ENCODE measurements at places on chromosomes 7 and 10.

GRCh38 chr7:137879357-137880158 is 32.8 kb upstream of the DGKI start:
- DNase-seq: peak; percentile 63

- no peak for DNase-seq
Measured at GRCh38 chr10:78642269-78642816, 426.4 kb upstream of the ZMIZ1 start.

- DNase-seq: no peak
Measured at GRCh38 chr10:46234026-46234425, 52.8 kb upstream of the ANTXRL start.

DNA sequence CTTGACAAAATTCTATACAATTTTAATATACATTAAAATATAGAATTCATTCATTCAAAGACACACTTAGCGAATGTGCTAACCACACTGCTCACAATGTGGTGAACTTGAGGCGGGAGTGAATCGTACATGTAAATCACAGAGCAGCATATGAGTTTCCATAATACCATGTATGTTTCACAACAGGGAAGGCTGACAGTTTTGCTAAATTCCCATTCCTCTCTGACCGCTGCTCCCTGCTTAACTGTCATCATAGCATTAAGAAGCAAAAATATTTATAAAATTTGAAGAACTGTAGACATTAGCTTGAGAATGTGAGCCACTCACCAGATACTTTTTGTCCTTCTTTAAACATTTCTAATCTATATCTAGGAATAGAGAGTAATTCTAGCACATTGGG is 763.3 kb downstream of the MAGI2 start:
- no peak for DNase-seq

GRCh38 chr10:28769091-28769604 is 91.8 kb downstream of the BAMBI start:
- DNase-seq: no peak

DNA sequence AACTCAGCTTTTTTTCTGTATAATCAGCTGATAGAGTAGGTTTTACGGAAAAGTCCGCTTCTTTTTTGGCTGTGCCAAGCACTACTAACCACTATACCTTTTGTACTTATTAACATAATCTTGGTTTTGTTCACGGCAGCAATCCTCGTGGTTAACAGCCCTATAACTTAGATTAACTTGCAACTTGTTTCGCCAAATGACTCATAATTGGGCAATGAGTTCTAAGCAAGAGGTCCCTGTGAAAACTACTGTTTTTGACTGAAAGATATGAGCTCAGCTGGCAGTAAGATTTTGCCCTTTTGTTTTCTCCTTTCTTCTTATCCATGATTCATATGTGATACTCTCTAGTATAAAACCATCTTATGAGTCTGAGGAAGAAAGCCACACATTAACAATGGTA is 345.0 kb upstream of the PCDH15 start:
- no peak for DNase-seq

GRCh38 chr7:144454256-144455039 is 51.0 kb upstream of the NOBOX start:
- DNase-seq: no peak

DNA sequence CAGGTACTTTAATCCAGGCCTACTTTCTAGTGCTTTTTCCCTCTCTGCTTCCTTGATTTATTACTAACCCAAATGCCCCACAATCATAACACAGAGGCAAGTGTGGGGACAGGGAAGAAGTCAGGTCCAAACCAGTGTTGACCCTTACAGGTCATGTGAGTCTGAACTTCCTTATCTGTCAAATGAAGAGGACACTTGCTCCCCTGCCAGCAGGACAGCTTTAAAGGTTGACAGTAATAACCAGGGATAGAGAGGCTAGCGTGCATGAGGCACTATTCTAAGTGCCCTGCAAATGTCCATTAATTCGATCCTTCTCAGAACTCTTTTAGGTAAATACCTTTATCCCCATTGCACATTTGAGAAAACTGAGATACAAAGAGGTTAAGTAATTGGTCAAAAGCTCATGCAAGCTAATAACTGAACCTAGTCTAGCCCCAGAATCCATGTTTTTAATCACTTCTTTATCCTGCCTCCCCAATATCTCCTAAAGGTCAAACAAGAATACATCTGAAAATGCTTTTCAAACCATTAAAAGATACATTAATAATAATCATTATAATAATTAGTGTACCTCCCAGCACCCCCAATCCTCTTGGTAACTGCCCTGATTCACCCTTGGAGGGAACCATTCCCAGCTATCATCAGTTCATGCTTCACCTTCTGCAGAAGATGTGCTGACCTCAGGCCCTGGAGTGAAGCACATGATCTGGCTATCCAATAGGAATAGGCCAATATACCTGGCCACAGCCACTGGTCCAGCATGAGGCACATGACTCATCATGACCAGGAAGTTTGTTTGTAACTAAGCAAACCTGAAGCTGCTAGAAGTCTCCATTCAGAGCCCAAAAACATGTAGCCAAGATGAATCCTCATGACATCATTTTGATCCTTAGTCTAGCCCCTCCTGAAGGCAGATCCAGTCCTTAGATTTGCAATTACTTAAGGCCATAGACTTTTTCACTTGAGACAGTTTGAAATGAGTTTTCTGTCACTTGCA is 40.7 kb downstream of the SGMS1 start:
- DNase-seq: no peak

DNA sequence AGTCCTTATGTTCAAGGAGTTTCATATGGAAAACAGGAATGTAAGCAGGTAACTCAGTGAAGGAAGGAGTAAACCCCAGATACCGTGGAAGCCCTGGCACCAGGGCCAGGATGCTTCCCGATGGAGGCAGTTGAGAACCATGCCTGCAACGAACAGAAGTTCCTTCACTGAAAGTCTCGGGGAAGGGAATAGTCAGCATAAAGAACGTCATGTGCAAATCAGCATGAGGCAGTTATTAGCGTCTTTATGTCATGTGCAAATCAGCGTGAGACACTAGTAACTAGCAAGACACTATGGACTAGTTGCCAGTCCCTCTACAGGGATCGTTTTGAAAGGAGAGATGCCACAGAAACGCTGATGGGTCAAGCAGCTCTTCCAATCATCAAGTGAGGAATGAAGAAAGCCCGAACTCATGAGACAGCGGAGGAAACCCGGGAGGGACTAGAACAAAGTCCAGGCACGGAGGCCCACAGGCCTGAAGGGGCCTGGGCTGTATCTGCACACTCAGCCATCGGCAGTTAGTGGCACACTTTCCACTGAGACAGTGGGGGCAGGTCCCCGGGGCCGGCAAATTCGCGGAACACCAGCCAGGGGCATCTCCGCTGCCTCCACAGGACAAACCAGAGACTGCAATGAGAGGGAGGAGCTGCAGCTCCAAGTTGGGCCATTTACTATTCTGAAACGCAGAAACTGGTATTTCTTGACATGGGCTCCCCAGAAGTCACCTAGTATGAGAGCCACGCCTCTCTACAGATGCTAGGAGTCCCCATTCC is 109.6 kb downstream of the SFMBT2 start:
- no peak for DNase-seq

GRCh38 chr7:43593010-43593409 is 10.1 kb downstream of the STK17A start:
- no peak for DNase-seq

- DNase-seq: peak; percentile 41
Measured at GRCh38 chr7:114085592-114086501, 167.0 kb upstream of the PPP1R3A start.

GRCh38 chr7:137399827-137400823 is 56.6 kb upstream of the PTN start:
- DNase-seq: no peak

DNA sequence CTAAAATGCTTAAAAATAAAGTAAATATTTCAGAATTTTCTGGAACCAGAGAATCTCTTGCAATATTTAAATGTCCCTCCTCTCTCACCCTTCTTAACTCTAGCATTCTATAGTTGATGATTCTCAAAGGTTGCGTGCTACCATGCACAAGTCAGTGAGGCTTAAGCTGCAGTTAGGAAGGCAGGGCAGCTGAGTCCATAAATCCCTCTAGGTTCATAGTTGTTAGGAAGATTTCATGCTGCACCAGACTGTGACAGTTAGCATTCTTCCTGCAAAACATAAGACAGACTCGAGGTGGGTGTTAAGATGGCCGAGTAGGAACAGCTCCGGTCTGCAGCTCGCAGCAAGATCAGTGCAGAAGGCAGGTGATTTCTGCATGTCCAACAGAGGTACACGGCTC is 70.6 kb downstream of the MET start:
- no peak for DNase-seq

DNA sequence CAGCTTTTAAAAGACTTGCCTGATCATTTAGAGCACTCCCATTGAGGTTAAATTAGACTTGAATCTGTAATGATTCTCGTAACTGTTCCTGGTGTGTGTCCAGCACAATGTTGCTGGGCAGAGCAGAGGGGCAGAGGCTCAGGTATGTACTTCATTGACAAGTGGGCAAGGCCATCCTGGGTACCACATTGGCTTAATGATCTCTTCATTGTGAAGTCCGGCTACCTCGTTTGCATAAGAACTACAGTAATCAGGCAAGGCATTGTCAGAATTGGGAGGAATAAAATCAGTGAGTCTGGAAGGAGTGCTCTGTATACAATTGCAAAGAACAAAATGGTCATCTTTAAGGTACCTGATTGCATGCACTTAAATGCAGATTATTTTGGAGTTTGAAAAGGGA is 6.1 kb downstream of the RPS24 start:
- no peak for DNase-seq

GRCh38 chr7:42414028-42414427 is 177.0 kb upstream of the GLI3 start:
- no peak for DNase-seq

DNA sequence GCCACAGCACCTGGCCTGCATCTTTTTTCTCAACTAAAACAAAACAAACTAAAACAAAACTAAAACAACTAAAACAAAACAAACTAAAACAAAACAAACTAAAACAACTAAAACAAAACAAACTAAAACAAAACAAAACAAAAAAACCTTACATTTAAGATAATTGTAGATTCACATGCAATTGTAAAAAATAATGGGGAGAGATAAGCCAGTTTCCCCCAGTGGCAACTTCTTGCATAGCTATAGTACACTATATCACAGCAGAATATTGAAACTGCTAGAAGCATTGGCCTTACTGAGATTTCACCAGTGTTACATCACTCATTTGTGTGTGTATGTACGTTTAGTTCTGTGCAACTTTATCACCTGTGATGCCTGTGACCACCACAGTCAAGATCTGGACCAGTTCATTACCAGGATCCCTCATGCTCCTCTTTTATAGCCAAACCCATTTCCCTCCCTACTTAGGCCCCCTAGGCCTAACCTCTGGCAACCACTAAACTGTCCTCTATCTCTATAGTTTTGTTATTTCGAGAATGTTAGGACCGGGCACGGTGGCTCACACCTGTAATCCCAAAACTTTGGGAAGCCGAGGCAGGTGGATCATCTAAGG is 9.3 kb downstream of the FXYD4 start:
- DNase-seq: no peak

DNA sequence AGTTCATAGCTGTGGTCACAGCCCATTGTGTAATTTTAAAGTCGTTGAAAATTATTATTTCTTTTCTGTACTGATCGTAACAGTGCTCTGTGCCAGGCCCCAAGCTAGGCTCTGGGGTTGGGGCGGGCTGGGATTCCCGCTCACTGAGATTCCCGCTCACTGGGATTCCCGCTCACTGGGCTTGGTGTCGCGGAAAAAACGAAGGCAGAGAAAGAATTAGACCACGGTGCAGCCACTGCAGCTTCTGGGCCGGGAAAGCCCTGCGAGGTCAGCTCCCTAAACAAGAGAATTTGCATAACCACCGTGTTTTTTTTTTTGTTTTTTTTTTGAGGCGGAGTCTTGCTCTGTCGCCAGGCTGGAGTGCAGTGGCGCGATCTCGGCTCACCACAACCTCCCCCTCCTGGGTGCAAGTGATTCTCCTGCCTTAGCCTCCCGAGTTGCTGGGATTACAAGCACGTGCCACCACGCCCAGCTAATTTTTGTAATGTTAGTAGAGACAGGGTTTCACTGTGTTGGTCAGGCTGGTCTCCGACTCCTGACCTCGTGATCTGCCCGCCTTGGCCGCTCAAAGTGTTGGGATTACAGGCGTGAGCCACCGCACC is 31.2 kb downstream of the FOXK1 start:
- DNase-seq: no peak

DNA sequence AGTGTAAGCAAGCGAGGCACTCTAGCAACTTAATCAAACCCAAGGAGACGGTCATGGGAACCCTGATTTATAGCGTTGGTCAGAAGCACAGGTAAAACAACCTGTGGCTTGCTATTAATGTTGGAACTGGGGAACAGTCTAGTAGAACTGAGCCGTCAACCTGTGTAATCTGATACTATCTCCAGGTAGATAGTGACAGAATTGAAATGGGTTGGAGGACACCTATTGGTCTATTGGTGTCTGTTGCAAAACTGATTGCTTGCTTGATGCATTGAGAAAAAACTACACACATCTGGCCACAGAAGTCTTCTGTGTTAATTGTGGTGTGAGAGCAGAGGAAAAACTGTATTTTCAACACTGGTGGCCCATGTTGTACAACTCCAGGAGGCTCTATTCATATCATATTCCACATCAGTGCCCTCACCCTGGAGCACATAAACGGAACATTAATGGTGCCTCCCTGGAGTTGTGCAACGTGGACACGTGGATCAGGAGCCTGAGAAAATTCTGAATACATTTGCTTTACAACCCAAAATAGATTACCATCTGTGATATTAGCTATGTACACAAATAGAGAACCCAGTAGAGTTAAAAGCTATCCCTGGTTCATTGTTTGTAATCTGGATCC is 112.2 kb downstream of the MYO3A start:
- no peak for DNase-seq

DNA sequence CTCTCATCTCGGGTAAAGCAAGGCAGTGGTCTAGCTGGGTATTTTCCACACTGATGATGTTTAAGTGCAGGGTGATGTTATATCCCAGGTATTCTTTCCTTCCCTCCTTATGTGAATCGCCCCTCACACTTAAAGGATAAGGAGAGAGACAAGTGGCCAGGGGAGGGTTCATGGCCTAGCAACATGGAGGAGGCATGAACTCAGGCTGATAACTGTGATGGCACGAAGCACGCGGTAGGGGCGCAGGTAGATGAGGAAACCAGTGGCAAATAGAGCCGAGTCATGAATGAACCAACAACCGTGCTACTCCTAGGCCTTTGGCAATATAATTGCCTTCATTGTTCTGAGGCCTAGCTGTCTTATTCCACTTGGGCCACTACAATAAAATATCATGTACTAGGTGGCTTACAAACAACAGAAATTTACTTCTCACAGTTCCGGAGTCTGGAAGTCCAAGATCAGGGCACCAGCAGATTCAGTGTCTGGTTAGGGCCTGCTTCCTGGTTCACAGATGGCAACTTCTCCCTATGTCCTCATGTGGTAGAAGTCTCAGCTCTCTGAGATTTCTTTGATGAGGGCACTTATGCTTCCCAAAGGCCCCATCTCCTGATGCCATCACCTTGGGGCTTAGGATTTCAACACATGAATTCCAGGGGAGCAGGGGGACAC is 56.0 kb upstream of the PIK3CG start:
- no peak for DNase-seq

DNA sequence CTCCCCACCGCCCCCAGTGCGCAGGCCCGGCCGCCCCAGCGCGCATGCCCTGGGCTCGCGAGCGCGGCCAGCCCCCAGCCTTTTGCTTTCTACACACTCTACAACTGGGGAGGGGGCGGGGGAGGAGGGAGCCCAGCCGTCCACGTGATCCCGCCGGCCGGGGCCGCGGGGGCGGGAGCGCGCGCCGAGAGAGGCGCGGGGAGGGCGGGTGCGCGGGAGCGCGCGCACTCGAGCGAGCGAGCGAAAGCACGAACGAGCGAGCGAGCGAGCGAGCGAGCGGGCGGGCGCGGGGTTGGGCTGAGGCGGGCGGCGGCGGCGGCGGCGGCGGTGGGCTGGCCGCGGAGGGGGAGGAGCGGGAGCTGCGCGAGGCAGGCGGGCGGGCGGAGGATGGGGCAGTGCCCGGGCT is at the start of gene AUTS2:
AUTS2 (plus strand) TSS at position 395 of the 406 bp plus-strand sequence. CDS start 1,179 bp downstream, outside the sequence.
- DNase-seq: peak; percentile 19

GRCh38 chr7:130598056-130598455 is 70.5 kb downstream of the COPG2 start:
- no peak for DNase-seq
